ENCODE measurements at places on chromosomes 2 and 18.

- DNase-seq: no peak
Observed at GRCh38 chr18:57904535-57904934, 101.4 kb upstream of the ATP8B1 start.

DNA sequence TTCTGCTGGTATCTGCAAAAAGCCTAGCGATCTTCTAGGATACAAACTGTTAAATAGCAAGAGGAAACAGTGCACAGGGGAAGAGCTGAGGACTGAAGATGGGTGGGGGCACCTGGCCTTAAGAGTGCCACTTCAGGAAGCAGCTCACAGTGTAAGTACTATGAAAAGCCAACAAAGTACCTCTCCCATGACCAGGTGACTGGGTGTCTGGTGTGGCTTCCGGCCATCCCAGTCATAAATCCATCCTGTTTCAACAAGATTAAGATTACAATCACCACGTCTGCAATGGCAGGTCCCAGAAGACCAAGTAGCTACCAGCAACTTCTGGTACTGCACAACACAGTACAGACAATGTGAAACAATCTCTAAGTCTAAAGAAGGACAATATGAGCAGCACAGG, 15.9 kb downstream of the ERFE start:
- peak; percentile 56 for DNase-seq

DNA sequence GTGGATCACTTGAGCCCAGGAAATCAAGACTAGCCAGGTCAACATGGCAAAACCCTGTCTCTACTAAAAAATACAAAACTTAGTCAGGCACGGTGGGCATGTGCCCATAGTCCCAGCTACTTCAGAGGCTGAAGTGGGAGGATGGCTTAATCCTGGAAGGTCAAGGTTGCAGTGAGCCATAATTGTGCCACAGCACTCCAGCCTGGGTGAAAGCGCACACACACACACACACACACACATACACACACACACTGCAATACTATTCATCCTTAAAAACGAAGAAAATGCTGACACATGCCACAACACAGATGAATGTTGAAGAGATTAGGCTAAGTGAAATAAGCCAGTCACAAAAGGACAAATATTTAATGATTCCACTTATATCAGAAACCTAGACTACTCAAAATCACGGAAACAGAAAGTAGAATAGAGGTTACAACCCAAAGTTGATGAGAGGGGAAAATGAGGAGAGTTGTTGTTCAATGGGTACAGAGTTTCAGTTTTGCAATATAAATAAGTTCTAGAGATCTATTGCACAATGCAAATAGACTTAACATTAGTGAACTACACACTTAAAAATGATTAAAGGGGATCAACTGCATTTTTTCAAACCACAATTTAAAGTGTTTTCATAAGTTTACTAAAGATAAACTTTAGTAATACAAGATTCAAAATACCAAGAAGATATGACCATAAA, 114.5 kb downstream of the USP34 start:
- no peak for DNase-seq

DNA sequence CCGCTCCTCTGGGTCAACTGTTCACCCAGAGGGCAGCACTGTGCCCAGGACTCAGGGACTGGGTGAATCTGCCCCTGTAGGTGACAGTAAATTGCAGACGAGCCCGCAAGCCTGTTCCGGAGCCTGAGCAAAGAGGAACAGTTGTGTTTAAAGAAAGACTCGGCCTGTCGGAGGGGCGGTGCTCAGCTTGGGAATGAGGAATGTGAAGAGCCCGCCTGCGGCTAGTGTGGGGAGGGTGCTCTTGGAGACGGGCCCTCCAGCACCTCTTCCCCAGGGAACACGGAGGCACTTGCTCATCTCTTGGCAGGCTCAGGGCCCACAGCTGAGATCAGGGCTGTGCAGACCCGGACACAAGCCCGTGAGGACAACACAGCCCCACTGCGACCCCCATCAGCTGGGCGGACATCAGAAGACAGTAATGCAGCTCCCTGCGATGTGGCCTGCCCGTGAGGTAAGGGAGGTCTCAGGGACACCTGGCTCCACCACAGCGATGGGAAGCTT, 299.0 kb downstream of the NDUFA10 start:
- peak; percentile 3 for DNase-seq

DNA sequence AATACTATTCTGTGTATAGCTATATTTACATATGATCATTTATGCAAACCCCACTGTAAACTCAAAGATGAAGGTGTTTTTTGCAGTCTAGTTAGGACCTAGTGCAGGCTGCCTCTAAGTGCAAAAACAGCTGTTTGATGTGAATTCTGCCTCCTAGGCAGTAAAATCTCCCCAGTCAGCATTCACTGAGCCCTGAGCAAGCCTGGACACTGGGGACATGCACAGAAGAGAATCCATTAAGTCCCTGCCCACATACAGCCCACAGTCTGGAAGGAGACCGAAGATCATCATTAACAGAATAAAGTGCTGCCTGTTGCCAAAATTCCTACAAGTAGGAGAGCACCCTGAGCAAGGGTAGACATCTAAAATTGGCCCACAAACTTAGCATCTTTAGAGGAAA, 14.4 kb upstream of the BIN1 start:
- no peak for DNase-seq

DNA sequence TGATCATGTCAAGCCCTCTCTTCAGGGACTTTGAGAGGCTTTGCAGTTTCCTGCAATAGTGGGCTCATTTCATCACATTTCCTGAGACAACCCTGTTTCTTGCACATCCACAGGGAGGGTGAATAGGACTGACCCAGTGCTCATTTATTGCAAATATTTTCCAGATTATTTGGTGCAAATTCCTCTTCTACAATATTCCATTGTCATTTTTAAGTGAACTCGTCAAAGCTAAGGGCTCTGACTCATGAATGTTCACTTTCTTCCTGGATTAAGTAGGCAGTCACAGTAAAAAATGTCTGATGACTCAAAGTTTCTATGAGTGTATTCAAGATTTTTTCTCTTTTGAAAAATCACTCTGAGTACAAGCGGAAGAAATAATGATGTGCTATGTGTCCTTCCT, 225.5 kb upstream of the GALNT5 start:
- no peak for DNase-seq

- no peak for DNase-seq
Observed at GRCh38 chr18:56305583-56305982, 332.8 kb downstream of the TXNL1 start.

- DNase-seq: no peak
Observed at GRCh38 chr2:17076533-17076932, 410.9 kb upstream of the CYRIA start.

GRCh38 chr2:15383695-15384350, 177.3 kb downstream of the NBAS start:
- peak; percentile 89 for DNase-seq

DNA sequence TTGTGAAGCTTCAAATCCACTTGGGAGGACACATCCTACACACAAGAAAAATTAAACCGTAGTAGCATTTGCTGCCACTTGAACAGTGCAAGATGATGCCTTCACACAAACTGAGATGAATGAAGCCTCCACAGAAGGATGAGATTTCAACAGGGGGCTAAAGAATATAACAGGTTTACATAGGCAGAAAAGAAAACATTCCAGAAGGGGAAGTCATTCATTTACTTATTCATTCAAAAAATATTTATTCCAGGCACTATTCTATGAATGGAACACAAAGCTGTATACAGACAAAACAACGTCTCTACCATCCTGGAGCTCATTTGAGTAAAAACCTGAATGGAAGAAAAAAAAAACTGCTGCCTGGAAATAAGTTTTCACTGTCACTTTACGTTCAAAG, 170.5 kb downstream of the CDH20 start:
- DNase-seq: no peak

DNA sequence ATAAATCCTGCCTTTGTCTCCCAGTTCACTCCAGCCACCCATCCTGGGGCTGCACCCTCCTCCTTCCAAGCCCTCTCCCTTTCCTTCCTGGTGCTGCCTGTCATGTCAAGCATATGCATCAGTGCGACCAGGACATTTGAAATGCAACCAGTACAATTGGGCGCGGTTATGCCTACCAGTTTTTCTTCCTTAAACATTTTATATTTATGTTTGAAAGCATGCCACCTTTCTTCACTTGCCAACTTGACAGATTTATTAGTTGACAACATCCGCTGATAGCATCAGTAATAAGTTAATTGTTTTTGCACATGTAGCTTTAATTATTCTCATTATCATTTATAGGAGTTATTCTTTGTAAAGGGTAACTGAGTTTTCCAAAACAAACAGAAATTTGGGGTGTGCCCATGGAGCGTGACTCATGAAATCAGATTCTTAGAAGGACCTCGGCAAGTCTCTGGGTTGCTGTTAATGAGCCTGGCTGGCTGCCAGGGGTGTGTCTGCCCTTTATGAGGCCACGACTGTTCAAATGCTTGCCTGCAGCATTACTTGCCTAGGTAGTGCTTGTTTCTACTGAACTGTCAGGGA, 32.8 kb upstream of the IL1B start:
- DNase-seq: no peak

- no peak for DNase-seq
Observed at GRCh38 chr18:77103991-77104531, 28.5 kb downstream of the MBP start.

GRCh38 chr2:42585779-42586178, 17.3 kb downstream of the MTA3 start:
- no peak for DNase-seq

DNA sequence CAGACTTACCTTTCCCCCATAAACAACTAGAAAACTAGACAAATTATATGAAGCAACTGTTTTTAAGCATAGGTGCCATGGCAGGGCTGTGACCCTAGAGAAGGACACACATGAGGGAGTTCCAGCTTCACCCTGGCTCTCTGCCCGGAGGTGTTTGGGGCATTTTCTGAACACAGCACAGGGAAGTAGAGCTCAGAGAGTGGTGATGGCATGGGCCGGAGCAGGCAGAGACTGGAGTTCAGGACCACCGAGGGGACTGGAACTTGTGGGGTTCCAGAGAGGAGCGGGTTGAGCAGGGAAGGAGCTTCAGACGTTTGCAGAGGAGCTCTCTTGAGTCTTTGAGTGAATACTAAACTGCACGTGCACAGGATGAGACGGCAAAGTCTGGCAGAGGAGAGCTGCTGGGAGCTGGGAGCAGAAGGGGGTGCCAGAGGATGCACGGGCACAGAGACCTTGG, 26.5 kb upstream of the KLF11 start:
- no peak for DNase-seq

GRCh38 chr18:12838178-12838634, 45.8 kb downstream of the PTPN2 start:
- DNase-seq: no peak

DNA sequence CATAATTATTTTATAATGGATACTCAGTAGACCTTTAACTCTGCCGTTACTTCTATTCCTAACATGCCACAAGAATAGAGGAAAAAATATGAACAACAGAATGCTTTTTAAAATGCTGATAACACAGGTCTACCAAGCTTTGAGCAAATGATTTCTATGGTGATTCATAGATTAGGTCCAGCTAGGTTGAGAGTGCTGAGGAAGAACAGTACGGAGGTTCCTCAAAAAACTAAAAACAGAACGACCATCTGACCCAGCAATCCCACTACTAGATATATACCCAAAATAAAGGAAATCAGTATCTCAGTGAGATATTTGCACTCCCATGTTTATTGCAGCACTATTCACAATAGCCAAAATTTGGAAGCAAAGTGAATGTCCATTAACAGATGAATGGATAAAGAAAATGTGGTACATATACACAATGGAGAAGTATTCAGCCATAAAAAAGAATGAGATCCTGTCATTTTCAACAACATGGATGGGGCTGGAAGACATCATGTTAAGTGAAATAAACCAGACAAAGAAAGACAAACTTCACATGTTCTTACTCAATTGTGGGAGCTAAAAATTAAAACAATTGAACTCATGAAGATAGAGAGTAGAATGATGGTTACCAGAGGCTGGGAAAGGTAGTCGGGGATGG, 111.6 kb upstream of the SERTAD2 start:
- DNase-seq: no peak

DNA sequence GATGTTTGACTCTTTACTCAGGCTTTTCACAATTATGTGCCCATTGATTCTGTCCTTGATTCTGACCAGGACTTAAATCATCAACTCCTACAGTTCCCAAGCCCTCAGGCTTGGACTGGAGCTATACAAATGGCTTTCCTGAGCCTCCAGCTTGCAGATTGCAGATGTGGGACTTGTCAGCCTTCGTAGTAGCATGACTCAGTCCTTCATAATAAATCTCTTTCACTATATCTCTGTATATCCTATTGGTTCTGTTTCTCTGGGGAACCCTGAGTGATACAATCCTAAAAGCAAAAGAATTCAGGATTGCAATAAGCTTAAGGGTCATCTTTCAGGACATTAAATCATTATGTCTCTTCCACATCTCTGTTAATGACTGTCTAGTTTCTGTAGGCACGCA, 356.6 kb downstream of the RIT2 start:
- no peak for DNase-seq

DNA sequence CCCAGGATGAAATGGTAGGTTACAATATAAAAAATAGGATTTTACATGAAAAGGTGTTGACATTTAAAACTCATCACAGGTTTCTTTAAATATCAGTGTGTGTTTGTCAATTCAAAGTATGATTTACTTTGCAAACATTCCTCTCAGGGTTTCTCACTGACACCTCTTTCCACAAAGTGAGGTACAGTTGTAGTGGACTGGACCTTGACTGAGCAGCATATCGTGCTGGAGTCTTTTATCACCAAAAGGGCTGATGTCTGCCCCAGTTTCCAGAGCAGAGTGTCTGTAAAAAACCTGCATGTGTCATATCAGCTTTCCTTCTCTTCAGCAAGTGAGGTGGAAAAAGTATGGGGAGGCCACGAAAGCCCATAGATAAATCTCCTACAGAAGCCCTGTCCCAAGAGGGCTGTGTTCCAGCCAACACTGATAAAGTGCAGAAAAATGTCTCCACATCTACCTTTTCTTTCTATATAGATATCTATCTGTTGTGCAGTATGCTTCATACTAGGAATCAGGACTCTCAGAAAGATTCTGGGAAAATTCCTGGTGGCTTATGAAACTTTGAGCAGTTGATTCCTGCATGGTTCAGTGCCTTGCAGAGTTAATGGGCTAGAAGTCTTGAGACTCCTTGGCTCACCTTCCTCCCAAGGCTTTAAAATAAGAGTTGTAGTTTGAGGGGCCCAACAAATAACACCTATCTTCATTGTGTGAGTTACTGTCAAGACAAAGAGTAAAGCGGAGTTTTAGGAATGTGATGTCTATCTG, 6.9 kb downstream of the ACYP2 start:
- DNase-seq: no peak

GRCh38 chr2:174835797-174836255, 71.6 kb upstream of the CHRNA1 start:
- no peak for DNase-seq

- no peak for DNase-seq
Observed at GRCh38 chr2:82120115-82120514, 1815.6 kb upstream of the LRRTM1 start.
